MG63 (cell line): ENCODE measurements at places on chromosomes 3 and 15. TPM values are rescaled to one million over a fixed set of nuclear protein-coding genes. Genes with fewer than 3 reads are reported as not detected.
A peak's percentile ranks its signal among the peaks of the same experiment; 100 is the strongest.

STRA6 gene
- total RNA-seq: 1.4 and 1.9 TPM in 2 replicates

LMCD1 gene
- total RNA-seq: 2.6 and 3.4 TPM in 2 replicates

THPO gene
- total RNA-seq: not detected in 2 replicates

DUOXA2 gene
- total RNA-seq: not detected in 2 replicates

DNA sequence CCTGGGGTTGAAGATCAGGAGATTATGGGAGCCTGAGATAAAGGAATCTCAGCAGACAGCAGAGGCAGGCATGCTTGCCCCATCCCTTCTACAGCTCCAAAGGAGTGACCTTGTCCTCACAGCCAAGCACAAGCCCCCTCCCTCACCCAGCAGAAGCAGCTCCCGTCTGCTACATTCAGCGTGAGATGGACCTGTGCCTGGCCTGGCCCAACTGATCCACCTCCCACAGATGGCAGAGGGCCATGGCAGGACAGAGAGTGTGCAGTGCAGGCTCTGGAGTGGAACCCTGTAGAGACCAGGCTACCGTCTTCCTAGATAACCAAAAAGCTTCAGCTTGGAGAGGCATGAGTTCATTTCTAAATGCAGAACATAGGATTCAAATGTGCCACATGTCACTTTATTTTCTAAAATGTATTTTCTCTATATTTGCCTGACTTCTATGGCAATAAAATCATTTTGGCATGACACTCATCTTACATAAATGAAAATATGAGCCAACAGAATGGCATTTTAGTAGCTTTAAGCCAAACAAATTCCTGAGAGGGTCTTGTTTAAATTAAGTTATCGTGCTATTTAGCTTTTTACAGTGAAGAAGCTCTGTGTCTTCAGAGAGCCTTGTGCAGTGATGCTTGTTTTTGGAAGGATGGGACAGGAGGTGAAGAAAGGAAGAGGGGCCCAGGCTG is 43.7 kb downstream of the SLC12A8 start:
- peak; percentile 85 for DNase-seq

- DNase-seq: no peak
These were observed 34.3 kb downstream of the ZXDC start for GRCh38 chr3:126441256-126441880.

GRCh38 chr15:78923015-78923414 is 21.8 kb downstream of the CTSH start:
- no peak for DNase-seq

DNA sequence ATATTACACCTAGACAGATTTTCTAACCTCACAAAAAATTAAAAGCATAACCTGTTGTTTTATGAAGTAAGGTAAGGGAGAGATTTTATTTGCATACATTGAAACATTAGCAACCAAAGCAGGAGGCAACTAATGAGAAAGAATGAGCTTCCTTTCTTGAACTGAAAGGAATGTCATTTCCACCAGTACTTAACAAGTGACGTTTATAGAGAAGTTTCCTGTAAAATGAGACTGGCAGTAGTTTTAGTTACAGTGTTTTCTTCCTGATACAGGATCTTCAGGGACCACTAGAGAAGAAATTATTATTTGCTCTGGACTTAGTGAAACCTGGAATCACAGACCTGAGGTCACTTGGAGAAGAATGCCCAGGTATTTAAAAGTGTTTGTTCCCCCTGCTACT is 27.4 kb upstream of the FRMD5 start:
- DNase-seq: no peak

GRCh38 chr3:140242818-140243276 is 307.9 kb downstream of the CLSTN2 start:
- DNase-seq: peak; percentile 30

DNA sequence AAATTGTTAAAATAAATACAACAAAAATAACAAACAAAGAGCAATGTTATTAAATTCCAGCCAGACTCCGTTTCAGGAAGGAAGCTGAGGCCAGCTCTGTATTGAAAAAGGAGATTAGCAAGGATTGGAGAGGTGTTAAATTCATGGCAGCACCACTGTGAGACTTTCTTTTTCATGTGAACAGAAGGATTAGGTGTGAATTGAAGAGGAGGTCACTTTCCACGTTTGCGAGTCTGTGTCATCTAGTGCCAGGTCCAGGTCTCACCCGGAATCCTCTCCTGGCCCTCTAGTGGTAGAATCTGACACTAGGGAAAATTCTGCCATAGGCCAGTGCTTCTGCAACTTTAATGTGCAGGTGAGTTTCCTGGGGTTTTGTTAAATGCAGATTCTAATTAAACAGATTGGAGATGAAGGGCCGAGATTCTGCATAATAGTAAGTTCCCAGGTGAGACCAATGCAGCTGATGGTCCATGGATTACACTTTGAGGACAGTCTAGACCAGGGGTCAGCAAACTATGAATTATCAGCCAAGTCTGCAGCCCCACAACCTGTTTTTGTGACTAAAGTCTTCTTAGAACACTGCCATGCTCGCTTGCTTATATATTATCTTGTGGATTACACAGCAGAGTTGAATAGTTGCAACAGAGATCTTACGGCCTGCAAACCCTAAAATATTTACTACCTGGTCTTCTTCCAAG is 9.2 kb upstream of the SLC6A1 start:
- peak; percentile 21 for DNase-seq
